ENCODE measurements at places on chromosomes 1 and 21.

DNA sequence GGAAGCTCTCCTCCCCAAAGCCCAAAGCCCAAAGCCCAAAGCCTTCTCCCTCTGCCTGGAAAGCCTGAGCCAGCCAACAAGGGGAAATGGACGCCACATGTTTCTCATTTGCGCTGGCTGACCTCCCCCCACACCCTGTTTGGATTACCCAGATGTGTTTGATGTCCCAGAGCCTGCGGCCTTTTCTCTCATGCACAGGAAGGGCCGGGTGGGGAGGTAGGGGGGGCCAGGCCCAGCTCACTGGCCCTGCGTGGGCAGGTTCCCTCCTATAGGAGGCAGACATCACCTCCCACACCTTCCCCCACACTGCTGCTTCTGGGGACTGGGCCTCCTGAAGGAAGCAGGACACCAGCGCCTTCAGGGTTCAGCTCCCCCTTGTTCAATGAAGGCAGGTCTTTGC is 116.3 kb downstream of the NAV1 start:
- DNase-seq = no peak

GRCh38 chr1:168921629-168922028 is 184.9 kb upstream of the ATP1B1 start:
- no peak for DNase-seq

- DNase-seq = no peak
These were observed 541.3 kb downstream of the DPYD start for GRCh38 chr1:97379387-97380075.

GRCh38 chr1:113333056-113333455 is 57.3 kb upstream of the MAGI3 start:
- no peak for DNase-seq

DNA sequence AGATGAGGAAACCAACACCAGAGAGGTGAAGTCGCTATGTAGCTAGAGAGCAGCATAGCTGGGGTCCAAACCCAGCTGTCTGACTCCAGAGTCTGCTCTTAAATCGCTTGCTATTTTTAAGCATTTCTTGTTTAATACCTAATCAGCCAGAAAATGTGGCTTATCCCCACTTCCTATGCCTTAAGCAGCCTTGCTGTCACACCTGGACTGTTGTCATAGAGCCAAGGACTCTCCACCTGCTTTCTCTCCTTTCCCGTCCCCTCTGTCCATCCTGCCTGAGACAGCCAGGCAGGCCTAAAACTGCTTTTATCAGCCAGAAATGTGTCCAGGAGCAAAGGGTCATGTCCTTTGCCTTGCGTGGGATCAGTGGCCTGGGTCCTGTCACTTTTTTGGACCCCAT is 28.3 kb upstream of the EPHA8 start:
- DNase-seq = no peak

GRCh38 chr1:185108321-185108720 is 48.4 kb downstream of the TRMT1L start:
- no peak for DNase-seq

DNA sequence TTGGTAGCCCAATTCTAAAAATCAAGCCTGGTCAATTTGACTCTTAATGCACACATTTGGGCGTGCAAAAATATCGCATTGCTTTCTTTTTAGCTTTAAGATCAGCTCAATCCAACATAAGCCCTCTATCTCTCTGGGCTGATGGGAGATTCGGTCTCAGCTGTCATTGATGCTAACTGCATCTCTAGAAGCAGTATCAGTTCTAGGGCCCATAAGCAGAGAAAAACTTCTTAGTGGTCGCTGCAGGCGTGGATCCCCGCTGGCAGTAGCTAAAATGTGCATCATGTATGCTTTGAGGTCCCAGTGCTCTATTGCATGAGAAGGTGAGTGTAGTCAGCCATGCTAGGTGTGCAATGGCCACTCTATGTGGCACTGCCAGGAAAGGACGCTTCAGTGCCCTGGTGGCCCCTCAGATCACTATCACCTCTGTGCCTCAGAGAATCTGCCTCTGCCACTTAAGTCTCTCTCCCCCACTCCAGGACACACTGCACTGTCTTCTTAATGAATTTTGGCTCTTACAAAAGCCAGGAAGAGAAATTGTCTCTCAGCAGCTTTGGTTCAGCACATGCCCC is 79.7 kb upstream of the GADD45A start:
- no peak for DNase-seq

Data from activated CD4-positive, alpha-beta T cell treated with anti-CD3 and anti-CD28 coated beads for 36 hours (primary cell).